ENCODE measurements at places on chromosomes 5 and 9.

- DNase-seq: peak; percentile 52
Observed at GRCh38 chr9:127980706-127981558, at the start of gene EEIG1. TSS of gene EEIG1 (minus strand) at chr9:127980989. CDS start at chr9:127980137, 852 bp downstream.

GRCh38 chr9:116365056-116365471 lies 211.5 kb downstream of the PAPPA start:
- DNase-seq: peak; percentile 27

- no peak for DNase-seq
Observed at GRCh38 chr5:129631961-129632360, 115.9 kb upstream of the MINAR2 start.

DNA sequence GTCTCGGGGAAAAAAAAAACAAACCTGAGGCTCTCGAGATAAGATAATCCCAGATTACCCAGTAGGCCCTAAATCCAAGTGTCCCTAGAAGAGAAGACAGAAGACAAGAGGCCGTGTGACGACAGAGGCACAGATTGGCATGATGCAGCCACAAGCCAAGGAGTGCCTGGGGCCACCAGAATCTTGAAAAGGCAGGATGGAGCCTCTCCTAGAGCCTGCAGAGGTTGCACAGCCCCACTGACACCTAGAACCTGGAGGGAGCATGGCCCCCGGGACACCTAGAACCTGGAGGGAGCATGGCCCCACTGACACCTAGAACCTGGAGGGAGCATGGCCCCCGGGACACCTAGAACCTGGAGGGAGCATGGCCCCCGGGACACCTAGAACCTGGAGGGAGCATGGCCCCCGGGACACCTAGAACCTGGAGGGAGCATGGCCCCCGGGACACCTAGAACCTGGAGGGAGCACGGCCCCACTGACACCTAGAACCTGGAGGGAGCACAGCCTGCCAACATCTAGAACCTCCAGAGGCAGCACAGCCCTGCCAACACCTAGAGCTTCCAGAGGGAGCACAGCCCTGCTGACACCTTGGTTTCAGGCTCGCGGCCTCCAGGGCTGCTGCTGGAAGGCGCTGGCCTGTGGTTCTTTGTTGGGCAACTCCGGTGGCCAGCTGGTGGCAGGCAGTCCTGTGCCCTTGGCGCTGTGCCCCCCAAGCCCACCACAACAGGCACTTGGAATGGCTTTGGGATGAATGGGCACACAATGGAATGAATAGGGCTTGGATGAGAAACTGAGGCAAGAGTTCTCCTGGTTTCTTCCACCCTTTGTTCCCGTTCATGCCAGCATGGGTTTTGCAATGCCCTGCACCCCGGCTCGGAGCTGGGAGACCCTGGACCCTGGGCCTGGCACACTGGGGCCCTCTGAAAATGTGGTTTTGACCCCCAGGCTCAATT lies 39.2 kb downstream of the VAV2 start:
- DNase-seq: no peak

DNA sequence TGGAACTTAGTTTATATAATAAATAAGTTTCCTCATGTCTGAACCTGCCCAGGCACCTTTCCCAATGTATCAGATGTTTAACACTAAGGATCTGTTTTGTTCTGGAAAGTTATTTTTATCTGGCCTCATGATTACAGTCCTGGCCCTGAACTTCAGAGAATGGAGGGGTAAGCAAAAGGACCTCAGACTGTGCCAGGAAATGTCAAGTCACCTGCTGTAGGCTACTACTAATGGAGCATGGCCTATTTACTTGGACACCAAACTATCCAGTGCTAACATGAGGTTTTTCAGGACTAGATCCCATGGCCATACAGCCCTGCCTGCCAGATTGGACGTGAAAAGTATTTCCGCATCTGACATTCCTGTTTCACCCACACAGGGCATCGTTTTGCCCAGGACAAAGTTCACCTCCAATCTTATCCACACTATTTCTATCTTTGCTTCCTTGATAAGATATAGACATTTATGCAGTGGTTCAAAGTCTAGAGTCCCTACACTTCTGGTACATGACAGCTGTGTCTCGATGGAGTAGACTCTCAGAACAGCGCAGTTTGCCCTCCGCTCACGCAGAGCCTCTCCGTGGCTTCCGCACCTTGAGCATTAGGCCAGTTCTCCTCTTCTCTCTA lies at the start of gene BTNL8:
Gene BTNL8 (plus strand): TSS at position 539 of the 626 bp plus-strand sequence. CDS start 152 bp downstream, outside the sequence.
- no peak for DNase-seq

DNA sequence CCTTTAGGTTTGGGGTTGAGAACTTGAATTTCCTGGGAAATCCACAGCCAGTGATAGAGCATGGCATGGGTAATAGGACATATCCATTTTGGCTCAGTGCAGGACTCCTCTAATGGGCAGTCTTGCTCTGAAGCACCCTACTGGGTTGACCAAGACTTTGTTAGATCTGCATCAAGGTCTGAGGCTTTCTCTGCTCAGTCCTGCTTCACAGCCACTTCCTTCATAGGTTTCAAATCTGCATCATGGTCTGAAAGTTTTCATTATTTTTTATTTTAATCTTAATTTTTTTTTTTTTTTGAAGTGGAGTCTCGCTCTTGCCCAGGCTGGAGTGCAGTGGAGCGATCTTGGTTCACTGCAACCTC lies 36.5 kb downstream of the KIF2A start:
- DNase-seq: no peak

- no peak for DNase-seq
Observed at GRCh38 chr5:172944741-172945140, 14.5 kb upstream of the RPL26L1 start.

- DNase-seq: no peak
Observed at GRCh38 chr9:14909181-14909580, 1.0 kb downstream of the FREM1 start.

DNA sequence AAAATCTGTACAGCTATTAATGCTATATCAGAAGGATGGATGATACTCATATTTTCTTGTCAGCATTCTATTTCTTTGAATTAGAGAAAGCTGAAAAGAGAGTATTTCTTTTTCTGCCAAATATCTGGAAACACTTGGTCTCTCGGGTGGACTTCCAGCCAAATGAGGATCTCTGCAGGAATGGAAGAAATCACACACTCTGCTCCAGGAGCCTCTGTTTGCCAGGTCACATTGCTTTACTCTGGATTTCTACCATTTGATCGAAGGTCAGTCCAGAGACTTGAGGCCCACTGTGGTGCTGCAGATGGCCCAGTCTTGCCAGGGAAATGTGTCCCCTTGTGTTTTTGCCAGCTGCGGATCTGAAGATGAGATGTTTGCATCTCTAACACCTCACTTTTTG lies 154.1 kb downstream of the PCSK1 start:
- DNase-seq: no peak

DNA sequence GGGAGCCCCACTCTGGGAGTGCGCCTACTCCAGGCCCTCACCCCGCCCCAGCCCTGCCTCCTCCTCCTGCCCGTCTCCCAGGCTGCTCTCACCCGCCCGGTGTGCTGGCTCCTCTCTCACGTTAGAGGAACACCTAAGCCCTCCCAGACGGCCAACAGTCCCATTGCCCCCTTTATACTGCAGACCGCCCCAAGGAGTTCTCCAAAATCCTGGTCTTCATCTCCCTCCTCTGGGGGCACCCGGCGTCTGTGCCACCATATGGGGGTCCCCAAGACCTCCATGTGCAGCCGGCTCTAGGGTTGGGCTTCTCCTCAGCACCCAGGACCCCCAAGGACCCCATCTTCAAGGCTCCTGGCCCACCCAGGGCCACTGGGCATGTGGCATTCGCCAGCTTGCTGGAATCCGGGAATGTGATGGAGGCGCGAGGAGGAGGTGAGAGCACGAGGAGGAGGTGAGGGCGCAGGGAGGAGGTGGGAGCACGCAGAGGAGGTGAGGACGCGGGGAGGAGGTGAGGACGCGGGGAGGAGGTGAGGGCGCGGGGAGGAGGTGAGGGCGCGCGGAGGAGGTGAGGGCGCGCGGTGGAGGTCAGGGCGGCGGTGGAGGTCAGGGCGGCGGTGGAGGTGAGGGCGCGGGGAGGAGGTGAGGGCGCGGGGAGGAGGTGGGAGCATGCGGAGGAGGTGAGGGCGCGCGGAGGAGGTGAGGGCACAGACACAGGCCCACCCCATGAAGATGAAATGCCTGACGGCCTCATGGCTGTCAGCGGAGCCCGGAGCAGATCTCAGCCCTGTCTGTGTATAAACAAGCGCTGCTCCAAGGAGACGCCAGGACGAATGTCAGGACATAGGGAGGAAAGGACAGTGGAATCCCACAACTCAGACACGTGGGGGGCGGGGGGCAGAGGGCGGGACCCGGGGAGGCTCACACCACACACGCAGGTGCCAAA lies 41.2 kb downstream of the EXD3 start:
- DNase-seq: no peak

GRCh38 chr9:127905788-127906191 lies 6.4 kb upstream of the ST6GALNAC6 start:
- no peak for DNase-seq

DNA sequence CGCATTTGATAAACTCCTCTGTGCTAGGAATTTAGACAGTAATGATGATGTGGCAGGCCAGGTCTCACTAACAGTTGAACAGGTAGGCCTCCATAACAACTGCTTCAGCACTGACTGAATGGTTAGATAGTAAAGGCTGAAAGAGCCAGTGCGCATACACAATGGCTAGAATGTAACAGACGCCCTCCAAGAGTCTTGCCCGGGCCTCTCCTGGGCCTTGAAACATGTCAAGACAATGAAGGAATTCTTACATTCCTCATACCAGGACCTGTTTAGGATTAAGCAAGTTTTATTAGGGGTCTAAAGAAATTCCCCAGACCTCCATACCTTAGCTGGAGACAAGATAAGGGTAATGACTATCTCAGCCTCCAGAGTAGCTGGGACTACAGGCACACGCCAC lies 6.7 kb upstream of the BICD2 start:
- DNase-seq: no peak

DNA sequence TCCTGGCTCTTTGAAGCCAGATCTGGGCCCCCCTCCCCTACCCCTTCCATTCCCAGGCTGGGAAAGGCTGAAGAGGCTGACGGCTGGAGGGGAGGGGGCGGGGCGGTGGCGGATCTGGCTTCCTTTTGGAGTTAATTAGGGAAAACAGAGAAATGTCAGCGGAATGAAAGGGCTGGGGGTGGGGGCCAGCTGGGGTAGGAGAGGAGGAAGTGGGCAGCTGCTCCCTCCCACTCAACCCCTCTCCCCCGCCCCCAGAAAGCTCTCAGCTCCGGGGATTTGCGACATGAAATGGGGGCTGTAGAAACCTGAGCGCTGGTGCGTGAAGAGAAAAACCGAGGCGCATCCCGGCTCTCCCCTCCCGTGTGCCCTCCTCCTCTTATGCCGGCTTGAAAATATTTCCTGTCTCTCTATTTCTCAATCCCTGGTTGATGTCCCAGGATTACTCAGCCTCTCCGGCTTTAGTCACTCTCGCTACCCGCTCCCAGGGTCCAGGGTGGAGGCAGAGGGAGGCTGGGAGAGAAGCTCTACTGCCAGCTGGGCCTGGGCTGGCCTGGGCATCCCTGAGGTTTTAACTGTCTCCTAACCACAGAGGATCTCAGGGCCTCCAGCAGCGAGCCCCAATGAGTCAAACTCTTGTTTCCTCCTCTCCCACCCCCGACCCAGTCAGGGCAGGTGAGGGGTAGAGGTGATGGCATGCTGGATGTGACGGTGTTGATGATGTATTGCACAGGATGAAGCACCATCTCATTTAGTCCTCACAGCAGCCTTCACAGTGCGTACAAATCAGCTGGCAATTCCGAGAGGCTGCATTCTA lies 20.1 kb downstream of the PCDHGC5 start:
- DNase-seq: peak; percentile 92

DNA sequence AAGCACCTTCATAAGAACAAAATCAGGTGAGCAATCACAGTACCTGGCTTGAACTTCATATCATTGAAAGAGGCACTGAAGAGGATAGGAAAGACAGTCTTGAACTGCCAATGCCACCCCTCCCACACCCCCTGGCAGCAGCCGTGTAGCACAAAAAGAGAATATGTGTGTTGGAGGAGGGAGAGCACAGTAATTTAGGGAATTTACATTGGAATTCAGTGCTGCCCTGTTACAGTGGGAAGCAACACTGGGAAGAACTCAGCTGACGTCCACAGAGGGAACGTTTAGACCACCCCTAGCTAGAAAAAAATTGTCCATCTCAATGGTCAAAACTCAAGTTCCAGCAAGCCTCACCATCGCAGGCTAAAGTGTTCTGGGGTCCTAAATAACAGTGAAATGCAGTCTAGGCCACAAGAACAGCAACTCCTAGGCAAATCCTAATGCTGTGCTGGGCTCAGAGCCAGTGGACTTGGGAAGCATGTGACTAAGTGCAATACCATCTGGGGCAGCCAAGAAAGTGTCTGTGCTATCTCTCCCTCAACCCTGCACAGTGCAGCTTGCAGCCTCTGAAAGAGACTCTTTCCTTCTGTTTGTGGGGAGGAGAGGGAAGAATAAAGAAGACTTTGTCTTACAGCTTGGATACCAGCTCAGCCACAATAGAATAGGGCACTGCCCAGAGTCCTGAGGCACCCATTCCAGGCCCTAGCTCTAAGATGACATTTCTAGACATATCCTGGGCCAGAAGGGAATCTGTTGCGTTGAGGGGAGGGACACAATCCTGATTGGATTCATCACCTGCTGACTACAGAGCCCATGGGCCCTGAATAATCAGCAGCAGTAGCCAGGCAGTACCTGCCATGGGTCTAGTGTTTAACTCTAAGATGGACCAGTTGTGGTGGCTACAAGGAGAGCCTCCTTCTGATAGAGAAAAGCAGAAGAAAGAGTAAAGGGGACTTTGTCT lies 62.1 kb upstream of the VLDLR start:
- peak; percentile 87 for DNase-seq

DNA sequence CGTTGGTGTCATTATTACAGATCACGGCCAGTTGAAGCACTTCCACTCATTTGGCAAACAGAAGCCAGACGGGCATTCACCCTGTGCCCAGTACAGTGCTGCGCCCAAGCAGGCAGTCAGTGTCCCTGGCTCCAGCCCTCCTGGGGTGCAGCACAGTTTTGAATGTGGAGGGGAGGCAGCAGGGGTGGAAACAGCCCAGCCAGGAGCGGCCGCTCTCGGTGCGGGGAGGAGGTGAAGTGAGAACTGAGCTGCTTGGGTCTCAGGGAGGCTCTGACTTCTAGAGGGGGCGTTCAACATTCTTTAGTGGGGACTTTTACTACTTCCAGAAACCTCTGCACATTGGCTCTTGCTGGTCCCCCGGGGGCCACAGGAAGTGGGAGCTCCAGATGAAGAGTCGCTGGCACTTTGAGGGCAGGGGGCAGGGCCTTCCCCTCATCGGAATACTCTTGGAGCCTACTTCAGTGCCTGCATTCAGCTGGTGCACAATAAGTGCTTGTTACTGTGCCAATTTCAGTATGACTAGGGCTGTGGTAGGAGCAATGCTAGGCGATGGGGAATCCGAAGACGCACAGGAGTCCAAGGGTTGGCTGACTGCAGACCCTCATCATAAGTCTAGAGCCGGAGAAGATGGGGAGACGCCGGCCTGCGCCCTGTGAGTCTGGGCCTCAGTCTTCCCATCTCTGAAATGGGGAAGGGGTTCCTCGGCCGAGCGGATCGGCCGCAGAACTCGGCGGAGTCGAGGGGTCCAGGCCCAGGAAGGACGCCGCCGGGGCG lies 492 bp upstream of the NEK6 start:
- no peak for DNase-seq

DNA sequence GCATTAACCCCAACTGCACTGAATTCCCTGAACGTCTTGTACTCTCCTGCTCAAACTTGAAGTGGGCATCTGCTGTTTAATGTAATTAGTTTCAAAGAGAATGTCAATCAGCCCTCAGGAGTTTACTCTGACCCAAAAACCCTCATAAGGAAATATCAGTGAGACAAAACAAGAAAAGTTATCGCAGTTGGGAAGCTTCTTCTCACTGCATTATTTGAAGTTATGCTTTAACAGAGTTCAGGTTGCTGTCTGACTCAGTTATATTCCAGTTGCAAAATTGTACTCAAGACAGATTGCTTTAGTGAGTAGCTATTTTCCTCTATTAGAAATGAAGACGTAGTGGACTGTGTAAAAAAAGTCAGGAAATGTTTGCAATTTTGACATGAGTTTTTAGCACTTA lies 52.1 kb downstream of the PPIC start:
- DNase-seq: no peak

All from AG04450 (cell line).